ENCODE measurements at places on chromosomes 3 and 15.

DNA sequence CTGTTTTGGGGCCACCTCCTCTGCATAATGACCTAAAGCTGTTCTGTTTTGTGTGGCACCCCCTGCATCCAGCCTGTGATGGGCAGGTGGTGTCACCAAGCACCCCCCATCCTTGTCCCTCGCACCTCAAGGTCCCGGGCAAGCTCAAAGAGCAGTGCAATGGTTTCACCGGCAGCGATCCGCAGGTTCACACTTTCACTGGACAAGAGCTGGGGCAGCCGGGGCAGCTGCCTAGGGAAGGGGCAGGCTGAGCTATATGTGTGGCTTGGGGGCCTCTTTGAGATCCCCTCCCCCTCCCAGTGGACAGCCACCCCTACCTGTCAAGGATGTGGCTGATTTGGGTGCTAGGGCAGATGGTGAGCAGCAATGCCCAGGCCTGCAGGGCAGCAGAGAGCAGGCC, 3.1 kb downstream of the IFRD2 start:
- no peak for DNase-seq

- no peak for DNase-seq
These were observed 81.7 kb downstream of the MSL2 start for GRCh38 chr3:136114421-136114820.

GRCh38 chr3:43484926-43485488, 136.8 kb downstream of the ANO10 start:
- DNase-seq: no peak

- no peak for DNase-seq
These were observed 910.1 kb downstream of the MCTP2 start for GRCh38 chr15:95141486-95141885.

DNA sequence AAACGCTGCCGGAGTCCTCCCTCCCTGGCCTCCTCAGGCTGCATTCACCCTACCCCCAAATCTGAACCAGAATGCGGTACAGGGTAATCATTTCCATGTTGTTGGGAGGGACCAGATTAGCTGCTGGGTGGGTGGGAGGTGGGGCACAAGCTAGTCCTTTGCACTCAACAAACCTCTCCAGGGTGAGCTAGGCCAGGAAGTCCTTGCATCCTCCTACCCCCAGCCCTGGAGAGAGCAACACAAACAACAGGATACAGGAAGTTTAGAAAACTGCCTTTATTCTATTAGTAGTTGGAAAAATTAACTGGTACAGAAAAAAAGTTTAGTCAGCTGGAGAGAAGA, 702 bp upstream of the GPX1 start:
- no peak for DNase-seq

GRCh38 chr3:121786485-121786884, 36.9 kb upstream of the GOLGB1 start:
- DNase-seq: no peak

DNA sequence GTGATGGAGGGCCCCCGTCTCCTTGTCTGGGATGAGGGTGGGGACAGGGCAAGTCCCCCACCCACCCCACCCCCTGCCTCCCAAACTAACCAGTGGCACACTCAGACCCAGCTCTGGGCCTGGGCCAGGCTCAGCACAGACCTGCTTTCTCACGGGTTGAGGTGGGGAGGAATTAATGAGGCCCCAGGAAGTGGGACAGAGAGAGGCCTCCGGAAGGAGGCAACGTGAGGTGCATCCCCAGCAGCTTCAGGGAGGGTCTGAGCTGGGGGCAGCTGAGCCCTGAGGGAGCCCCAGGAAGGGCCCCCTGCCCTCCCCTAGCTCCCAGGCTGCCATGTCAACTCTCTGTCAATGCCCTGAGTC, 15.0 kb upstream of the GNAI2 start:
- no peak for DNase-seq

All from activated effector memory CD4-positive, alpha-beta T cell treated with Interleukin-2 at 50 U/mL for 16 hours (primary cell).